ENCODE measurements at places on chromosomes 16 and 17.
A peak's percentile ranks its signal among the peaks of the same experiment; 100 is the strongest.

DNA sequence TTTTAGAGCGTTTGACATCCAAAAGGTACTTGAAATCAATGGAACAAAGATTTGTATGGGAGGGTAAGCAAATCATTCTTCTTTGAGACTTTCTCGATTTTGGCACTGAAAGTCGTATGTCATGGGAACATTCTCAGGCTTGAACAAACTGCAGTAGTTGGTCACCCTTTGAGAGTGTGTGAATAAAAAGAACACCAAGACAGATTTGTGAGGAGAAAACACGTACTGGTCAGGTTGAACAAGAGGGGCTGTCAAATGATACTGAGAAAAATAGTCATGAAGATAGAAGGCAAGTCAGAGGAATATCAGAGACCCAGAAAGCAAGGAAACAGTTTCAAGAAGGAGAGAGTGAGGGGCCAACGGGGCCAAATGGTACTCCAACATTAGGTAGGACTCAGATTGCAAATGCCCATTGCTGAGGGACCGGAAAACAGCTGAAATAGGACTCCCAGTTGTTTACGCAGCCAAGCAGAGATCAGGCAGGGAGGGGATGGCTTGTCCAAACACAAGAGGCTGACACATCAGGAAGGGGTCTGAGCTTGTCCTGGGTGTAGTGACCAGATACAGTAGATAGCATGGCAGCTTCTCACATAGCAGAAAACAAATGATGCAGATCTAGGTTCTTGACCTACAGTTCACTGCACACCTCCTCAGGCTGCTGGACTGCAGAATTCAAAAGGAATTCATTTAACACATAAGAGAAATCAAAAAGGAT lies 74.5 kb upstream of the MYOCD start:
- DNase-seq = no peak

- no peak for DNase-seq
Measured at GRCh38 chr17:19454074-19454473, 43.0 kb downstream of the RNF112 start.

DNA sequence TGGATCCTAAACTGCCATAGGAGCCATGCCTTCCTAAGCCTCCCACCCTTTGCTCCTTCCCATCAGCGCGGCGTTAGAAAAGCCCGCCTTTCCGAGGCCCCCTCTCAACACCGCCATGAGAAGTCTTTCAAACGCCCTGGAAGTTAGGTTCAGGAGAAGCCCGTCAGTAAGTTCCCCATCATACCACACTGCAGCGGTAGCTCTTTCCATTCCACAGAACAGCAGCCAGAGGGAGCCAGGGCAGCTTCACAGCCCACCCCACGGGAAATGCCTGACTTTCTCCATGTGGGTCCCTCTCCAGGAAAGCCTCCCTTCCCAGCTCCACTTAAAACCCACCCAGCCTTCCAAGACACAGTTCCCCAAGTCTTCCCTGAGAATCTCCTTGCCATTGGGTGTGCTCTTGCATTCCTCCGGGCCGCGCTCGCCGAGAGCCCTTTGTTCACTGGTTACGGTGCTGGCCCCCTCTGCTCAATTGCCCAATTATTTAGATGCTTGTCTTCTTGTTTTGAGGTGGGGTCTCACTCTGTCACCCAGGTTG lies 28.7 kb downstream of the KIAA0513 start:
- no peak for DNase-seq

GRCh38 chr16:6633456-6633855 lies 699.2 kb upstream of the RBFOX1 start:
- DNase-seq = no peak

DNA sequence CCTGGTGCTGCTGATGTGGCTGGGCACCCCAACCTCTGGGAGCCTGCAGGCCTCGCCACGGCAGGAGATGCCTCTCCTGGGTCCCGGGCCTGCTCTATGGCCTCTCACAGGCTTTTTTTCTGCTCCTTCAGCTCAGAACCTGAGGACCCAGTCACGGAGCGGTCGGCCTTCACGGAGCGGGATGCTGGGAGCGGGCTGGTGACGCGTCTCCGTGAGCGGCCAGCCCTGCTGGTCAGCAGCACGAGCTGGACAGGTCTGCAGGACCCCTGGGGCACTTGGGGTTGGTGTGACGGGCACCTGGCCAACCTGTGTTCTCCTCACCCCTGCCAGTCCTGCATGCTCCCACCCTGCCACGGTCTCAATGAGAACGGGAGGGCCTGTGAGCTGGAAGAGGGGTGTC lies 7.0 kb downstream of the ALG1 start:
- no peak for DNase-seq

DNA sequence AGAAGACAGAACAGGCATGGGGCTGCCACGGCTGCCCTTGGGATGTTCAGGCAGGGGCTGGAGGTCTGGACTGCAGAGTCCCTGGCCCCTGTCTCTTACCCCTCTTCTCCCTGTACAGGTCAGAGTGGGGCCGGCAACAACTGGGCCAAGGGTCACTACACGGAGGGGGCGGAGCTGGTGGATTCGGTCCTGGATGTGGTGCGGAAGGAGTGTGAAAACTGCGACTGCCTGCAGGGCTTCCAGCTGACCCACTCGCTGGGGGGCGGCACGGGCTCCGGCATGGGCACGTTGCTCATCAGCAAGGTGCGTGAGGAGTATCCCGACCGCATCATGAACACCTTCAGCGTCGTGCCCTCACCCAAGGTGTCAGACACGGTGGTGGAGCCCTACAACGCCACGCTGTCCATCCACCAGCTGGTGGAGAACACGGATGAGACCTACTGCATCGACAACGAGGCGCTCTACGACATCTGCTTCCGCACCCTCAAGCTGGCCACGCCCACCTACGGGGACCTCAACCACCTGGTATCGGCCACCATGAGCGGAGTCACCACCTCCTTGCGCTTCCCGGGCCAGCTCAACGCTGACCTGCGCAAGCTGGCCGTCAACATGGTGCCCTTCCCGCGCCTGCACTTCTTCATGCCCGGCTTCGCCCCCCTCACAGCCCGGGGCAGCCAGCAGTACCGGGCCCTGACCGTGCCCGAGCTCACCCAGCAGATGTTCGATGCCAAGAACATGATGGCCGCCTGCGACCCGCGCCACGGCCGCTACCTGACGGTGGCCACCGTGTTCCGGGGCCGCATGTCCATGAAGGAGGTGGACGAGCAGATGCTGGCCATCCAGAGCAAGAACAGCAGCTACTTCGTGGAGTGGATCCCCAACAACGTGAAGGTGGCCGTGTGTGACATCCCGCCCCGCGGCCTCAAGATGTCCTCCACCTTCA lies 11.7 kb downstream of the TUBB3 start:
- no peak for DNase-seq

DNA sequence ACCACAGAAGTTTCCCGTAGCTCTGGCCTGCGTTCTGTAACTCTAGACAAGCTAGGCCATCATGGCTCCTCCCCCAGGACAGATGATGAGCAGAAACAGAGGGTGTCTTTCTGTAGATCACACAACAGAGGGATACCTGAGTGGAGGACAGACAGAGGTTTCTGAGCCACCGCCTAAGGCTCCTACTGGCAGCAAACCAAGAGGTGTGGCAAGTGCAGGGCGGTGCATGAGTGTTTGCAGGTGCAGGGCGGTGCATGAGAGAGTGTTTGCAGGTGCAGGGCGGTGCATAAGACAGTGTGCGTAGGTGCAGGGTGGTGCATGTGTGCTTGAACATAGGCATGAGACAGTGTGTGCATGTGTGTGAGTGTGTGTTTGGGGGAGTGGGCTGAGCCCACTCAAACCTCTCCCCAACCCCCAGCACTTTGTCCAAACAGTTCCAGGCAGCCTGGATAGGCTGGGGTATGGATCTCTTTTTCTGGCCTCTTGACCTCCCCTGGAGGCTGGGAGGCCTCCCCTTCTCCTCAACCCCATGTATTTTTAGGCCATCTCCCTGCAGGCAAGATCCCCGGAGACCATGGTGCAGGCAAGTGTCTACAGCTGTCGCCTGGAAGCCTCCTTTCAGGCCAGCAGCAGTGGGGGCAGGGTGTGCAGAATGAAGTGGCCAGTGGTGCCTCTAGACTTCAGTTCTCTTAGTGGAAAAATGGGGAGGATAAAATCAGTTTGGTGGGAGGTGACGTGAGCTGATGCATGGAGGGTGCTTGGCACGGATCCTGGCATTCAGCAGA lies 53.4 kb upstream of the CBX4 start:
- DNase-seq = no peak

DNA sequence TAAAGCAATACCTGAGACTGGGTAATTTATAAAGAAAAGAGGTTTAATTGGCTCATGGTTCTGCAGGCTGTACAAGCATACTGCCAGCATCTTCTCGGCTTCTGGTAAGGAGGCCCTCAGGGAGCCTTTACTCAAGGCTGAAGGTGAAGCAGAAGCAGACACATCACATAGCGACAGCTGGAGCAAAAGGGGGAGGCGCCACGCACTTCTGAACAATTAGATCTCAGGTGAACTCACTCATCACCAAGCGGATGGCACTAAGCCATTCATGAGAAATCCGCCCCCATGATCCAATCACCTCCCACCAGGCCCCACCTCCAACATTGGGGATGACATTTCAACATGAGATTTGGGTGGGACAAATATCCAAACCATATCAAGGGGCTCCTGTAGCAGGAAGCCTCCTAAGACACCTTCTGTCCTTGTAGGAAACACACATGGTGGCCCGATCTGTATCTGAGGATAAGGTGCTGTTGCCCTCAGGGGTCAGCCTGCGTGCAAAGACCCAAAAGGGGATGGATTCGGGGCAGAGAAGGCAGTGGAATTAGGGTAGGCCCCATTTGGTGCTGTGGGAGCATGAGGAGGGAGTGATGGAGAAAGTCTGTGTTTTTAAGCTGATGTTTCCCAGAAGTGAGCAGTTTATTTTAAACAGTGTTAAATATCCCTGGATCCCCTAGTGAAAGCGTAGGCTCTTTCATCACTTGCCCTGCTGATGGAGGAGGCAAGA lies 23.0 kb downstream of the IL21R start:
- no peak for DNase-seq

DNA sequence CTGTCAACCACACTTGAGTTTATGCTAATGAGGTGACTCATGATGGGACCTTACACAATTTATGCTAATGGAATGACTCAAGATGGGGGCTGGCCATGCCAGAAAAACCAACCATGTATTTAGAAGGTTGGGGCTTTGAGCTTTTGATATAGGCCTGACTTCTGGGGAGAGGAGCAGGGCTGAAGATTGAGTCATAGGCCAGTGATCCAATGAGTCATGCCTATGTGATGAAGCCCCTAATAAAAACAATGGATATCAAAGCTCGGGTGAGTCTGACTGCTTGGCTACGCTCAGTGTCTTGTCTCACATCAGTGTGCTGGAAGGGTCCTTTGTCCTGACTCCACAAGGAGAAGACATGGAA lies 7.3 kb downstream of the MFSD6L start:
- no peak for DNase-seq

- no peak for DNase-seq
Measured at GRCh38 chr17:17440938-17441675, 35.7 kb upstream of the MED9 start.

GRCh38 chr17:34379868-34380267 lies 16.8 kb upstream of the CCL1 start:
- no peak for DNase-seq

GRCh38 chr17:77410470-77410869 lies 269.7 kb downstream of the SEC14L1 start:
- DNase-seq = no peak

- no peak for DNase-seq
Measured at GRCh38 chr16:69234460-69234859, 47.5 kb downstream of the SNTB2 start.

DNA sequence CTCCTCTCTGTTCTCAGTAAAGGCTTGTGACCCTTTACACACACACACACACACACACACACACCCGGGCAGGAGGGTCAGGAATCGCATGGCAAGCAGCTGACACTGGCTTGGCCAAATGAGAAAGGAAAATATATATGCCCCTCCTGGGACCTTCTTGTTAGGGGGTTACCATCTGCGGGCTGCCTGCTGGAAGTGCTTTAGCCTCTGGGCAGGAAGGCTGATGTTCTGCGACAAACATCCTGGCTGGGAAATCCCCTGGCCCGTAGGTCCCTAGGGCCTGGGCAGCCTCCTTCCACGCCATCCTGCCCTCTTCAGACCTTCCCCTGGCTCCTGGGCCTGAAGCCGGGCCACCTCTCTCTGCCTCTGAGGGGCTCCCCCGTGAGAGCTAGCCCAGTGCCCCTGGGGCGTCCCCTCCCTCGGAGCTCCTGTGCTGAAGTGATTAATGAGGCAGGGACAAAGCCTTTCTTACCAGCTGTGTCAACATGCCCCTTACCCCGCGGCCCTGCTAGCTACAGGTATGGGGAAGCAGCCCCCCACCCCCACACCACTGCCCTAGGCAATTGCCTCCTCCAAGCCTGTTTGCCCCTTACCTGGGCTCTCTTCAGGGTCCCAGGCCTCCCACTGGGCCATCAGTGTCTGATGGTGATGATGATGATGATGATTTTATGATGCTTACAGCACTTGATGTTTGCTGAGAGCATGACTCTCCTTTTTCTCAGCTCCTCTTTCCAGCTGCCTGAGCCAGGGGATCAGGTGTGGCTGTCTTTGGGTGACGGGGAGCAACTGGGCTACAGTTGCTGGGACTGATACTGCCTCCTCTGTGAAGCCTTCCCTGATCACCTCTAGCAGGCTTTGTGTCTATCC lies 32.8 kb upstream of the ETV4 start:
- peak; percentile 11 for DNase-seq

GRCh38 chr17:44601539-44601938 lies 44.3 kb downstream of the FZD2 start:
- DNase-seq = no peak

DNA sequence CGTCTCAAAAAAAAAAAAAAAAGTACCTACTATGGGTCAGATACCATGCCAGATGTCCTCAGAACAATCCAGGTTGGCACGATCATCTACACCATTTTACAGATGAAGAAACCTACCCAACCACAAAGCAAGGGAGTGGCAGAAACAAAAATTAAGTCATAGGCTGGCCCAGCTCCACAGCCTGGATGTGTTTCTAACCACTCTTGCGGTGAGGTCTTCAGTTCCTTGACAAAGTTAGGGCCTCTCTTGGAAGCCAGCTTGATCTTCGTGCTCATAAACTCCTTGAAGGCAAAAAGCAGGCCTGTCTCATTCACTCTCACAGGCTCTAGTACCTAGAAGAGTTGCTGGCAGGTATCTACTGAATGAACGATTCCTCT lies 6.2 kb downstream of the GGA2 start:
- DNase-seq = no peak

GRCh38 chr17:81050645-81051625 lies 16.0 kb downstream of the BAIAP2 start:
- DNase-seq = no peak

DNA sequence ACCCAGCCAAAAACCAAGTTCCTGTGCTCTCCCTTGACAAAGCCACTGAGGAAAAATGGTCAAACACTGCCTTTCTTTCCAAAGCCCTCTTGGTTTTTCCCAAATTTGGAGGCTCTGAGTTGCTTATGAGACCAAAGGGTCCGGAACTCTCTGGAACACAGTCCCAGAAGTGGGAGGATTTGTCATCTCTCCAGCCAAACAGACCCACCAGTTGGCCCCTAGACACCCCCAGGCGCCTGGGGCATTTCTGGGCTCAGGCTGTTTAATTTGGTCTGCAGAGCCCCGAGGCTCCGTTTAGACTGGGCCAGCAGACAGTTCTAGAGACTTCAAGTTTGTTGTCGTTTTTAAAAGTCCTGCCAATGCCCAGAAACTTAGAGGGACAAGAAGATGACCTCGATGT lies 239.1 kb downstream of the SEC14L1 start:
- DNase-seq = no peak

GRCh38 chr16:66240631-66241395 lies 125.7 kb upstream of the CDH5 start:
- no peak for DNase-seq

Measured in activated naive CD4-positive, alpha-beta T cell treated with anti-CD3 and anti-CD28 coated beads, Interleukin-2, amount 50 U/mL, for 16 hours (primary cell).